ENCODE measurements at places on chromosomes 12 and 14.

DNA sequence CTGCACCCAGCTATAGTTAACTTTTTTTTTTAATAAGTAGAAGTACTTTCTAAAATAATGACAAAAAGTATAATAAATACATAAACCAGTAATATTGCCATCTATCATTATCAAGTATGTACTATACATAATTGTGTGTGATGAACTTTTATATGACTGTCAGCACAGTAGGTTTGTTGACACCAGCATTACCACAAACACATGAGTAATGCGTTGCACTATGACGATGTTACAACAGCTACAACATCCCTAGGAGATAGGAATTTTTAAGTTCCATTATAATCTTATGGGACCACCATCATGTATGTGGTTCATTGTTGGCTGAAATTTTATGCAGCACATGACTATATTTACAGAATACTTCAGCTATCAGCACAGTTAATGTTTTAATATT, 62.9 kb upstream of the VSX2 start:
- DNase-seq = no peak

DNA sequence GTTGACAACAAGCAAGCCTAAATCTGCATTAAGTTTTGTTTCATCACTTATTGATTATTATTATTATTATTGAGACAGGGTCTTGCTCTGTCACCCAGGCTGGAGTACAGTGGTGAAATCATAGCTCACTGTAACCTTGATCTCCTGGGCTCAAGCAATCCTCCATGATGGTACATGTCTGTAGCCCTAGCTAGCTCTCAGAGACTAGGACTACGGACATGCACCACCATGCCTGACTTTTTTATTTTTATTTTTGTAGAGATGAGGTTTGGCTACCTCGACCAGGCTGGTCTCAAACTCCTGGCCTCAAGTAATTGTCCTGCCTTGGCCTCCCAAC, 35.7 kb upstream of the STK38L start:
- no peak for DNase-seq

GRCh38 chr14:58141893-58142292, 10.1 kb downstream of the ARMH4 start:
- no peak for DNase-seq

- DNase-seq = no peak
These were observed 12.7 kb upstream of the HNF1A start for GRCh38 chr12:120965534-120966091.

DNA sequence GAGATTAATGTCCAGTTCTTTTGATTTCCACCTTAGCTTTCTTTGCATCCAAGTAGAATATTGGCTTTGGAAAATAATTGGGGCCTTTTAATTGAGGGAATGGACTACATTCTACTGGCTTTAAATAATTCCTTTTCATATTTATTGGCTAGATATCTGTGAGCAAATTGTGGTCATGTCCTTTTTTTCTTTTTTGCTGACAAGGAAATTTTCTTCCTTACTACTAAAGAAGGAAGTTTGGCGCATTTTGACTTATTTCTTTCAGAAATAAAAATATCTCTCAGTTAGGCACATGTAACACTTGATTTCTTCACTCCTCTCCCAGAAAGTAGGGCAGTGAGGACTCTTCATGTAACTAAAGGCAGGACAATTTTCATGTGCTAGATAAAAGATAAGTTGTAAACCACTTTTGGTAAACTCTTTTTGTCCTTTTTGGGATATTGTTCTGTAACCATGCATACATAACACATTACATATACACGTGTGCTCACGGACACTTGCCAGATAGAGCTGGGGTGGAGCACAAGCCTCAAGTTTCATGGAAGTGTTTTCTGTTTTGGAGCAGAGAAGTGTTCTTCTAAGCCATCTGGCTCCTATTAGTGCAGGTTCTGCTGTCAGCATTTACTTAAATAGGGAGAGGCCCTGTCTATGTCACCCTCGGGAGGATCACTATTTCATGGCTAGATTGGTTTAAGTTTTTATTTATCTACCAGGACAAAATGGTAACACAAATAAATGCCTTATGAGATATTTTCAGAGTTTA, 85.1 kb upstream of the LRIG3 start:
- DNase-seq = no peak

DNA sequence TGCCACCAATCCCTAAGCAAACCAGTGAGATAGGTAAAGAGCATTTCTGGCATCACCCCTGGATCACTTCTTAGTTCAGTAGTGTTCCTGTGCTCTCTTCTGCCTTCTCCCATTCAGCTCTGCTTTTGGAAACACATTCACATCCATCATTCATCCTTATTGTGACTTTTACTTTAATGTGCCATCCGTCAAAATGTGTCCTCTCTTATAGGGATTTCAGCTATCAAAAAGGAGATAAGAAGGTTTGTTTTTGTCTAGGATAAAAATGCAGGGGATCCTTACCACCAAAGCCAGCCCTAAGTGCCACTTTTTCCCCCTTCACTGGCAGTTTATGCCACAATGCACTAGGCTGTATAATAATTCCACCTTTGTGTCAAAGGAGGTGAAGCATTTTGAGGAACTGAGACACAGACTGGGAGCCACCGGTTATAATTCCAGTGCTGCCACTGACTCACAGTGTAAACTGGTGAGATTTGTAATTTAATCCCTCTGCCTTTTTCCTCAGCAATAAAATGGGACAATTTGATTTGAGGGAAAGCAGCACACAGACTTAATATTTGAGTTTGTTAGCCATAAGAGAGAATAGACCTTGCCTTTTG, 158.6 kb downstream of the PAX9 start:
- DNase-seq = peak; percentile 85

DNA sequence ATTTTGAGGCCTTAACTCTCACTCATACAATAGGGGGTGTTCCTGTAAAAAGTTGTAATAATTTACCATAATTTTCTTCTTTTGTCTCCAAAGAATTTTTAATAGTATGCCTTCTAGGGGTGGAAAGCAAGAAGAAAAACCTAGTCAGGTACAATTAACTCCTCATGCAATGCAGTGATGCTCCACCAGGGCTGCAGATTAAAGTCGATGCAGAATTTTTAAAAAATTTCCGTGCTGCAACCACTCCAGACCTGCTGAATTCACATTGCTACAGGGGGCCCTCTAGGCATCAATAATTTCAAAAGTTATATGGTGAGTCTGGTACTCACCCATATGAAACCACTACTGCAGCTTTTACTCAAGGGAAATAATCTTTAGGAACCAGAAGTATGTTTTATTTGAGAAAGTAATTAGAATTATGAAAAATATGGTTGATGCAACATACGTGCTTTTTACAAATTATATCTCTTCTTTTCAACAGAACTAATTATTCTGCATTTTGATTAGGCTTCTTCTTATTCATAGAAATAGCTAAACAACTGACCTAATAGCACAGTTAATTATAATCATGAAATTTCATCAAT, 353.2 kb downstream of the BCAT1 start:
- no peak for DNase-seq

- DNase-seq = peak; percentile 60
These were observed 326.0 kb downstream of the PRKD1 start for GRCh38 chr14:29601616-29602015.

GRCh38 chr12:31518680-31519227, 72.2 kb downstream of the DENND5B start:
- DNase-seq = peak; percentile 98

DNA sequence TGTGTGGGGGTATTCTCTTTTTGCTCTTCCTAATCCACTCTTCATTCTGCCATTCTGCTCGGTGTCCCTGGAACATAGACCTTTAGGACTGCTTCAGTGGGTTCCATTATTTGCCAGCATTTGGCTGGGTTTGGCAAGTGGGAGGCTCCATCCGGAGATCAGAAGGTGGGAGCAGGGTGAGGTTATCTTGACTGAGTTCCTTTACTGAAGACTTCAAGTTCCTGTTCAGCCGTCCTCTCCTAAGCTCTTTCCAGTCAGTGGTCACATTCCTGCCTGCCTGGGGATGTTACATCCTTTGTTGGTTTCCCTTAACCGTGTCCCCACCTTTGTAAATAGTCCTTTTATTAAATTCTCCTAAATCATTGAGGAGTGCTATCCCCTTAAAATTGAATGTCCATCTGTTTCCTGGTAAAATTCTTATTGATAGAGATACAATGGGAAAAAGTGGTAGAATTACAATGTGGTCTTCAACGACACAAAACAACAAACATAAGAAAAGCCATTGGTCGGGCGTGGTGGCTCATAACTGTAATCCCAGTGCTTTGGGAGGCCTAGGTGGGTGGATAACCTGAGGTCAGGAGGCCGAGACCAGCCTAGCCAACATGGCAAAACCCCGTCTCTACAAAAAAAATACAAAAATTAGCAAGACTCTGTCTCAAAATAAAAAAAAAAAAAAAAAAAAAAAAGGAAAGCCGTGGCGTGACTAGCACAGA, 5.0 kb upstream of the MIA2 start:
- DNase-seq = no peak

- no peak for DNase-seq
These were observed 10.5 kb downstream of the CLEC6A start for GRCh38 chr12:8466241-8466640.

DNA sequence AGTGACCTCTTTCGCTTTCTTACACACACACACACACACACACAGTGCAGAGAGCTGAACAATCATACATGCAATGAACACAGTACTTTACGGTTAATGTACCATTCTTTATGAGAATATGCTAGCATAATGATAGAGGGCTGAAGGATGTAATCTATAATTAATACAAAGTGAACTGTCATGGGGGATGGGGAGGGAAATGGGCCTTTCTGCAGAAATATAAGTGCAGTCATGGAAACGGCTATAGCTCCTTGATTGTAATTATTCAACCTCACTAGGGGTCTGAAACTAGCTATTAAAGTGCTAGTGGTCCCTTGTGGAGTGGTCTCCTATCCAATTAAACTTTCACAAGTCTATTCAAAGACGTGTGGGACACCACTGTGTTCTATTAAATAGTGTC, 443.2 kb upstream of the FOXG1 start:
- no peak for DNase-seq

- no peak for DNase-seq
These were observed 133.7 kb downstream of the ADGRD1 start for GRCh38 chr12:131087302-131087818.

DNA sequence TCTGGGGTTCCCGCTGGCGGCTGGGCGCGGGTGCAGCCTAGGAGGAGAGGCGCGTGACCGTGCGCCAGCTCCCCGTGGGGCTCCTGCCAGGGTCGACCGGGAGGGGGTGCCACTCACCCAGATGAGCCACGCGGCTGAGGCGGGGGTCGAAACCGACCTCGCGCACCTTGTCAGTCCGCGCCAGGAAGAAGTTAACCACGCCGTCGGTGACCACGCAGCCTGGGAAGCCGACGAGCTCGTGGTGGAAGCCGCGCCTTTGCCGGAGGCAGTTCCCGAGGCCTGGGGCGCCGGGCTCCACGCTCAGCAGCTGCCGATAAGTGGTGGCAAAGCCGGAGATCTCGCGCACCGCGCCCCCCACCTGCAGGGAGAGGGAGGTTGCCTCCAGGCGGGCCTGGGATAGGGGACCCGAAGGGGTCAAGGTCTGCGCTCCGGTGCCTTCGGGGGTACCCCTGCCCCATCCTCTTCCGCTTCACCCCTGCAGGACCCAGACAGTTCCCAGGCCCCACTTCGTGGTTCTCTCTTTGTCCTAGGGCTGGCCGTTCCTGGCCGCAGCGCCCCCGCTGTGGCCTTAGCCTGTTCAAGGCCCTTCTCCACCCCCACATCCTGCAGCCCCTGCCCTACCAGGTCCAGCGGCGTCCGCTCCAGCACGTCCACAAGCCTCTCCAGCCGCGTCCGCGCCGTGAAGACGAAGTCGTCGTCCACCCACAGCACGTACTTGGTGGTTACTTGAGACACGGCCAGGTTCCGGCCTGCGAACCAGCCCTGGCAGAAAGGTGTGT, 5.3 kb downstream of the B4GALNT1 start:
- DNase-seq = no peak

DNA sequence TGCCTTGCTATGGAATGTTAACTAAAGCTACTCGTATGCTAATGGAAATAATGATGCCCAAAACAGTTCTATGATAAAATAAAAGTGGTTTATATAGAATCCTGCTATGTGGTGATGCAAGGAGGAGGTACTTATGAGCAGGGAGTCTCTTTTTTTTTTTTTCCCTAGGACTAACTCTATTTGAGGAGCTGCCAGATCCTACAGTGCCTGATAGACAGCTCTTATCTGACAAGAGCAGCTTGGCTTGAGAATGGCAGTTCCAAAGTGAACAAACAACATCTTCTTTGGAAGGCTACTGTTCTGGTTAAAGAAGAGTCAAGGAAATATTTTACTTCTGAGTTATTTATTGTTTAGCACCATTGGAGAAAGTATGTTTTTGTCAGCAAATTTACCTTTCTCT, 10.2 kb upstream of the ACSM4 start:
- no peak for DNase-seq

GRCh38 chr14:104659764-104660523, 29.5 kb upstream of the INF2 start:
- DNase-seq = no peak

DNA sequence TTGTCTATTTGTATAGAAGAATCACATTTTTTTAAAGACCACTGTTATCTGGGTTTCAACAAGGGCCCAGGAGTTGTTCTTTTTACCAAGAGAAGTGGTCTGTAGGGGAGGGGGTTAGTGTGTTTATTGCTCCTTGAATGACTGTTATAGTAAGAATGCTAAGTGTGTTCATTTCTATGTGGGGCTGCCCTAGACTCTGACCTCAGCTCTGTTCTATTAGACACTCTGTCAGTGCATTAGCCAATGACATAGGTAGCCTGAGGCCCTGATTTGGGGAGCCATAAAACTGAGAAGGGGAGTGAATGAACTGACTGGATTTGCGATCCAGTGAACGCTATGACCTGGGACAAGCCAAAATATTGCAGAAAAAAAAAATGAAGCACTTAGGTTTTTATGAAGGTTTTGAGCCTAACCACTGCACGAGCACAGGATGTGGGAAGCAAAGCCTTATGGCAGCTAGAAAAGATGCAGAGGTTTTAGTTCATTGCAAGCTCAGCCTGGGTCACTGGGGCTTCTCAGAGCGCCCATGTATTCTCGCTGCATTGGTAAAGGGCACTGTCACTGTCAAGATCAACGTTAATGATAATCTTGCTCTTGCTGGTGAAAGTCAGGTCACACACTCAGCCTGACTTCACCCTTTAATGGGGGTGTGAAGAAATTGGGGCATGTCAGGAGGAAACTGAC, 63.8 kb downstream of the PRKCH start:
- no peak for DNase-seq

DNA sequence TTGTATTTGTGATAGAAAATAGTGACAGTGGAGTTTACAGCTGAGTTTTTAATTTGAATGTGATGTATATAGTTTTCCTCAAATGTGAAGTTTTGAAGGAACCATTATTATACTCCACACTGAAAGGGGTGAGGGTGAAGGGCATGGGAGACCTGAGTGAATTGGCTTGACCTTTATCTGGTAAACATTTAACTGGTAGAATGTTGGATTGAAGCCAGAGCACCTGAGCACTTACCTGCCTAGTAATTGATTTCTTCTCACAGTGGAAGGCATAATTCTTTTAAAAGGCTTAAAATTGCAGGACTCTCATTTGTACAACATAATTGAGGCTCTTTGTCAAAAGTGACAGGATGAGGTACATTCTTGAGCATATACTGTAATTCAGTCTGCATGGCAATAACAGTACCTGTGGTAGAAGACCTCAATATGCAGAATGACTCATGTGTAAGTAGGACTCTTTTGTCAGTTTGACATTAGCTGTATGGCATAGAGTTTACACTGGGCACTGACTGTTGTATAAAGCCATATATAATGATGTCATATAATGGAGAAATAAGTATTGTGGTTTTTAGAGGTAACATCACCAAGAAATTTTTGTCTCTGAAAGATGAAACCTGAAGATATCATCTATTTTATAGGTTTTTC, 309.6 kb downstream of the TMTC2 start:
- DNase-seq = peak; percentile 29
